ENCODE measurements at places on chromosomes 5 and 9.

GRCh38 chr9:1100945-1101344 is 50.8 kb downstream of the DMRT2 start:
- DNase-seq: no peak

- no peak for DNase-seq
Measured at GRCh38 chr9:91856419-91856818, 93.6 kb downstream of the ROR2 start.

- no peak for DNase-seq
Measured at GRCh38 chr5:151947931-151948608, 23.4 kb upstream of the GLRA1 start.

GRCh38 chr9:109912726-109913460 is 132.9 kb downstream of the PALM2AKAP2 start:
- DNase-seq: no peak

GRCh38 chr5:88488130-88488529 is 219.5 kb upstream of the TMEM161B start:
- DNase-seq: no peak
